ENCODE measurements at places on chromosomes 12 and 14.

DNA sequence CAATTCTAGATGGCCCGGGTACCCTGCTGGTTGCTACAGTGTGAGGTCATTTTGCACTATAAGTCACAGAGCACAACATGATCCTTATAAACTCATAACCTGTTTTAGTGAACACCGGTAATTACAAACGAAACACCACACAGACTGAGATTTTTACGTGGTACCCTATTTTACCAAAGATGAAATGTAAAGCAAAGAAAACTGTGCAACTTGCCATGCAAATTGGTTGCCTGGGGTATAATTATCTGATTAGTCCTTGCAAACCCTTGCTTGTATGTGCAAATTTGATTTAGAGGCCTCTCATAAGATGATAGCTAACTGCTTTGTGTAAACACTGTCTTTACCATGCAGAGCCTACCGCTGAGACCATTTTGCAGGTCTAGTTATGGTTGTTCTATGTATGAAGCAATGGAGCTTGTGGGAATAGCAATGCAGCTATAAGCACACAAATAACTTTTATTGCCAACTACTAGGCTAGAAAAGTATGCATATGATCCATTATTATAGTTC lies 372.1 kb upstream of the FAR2 start:
- DNase-seq, result no peak

DNA sequence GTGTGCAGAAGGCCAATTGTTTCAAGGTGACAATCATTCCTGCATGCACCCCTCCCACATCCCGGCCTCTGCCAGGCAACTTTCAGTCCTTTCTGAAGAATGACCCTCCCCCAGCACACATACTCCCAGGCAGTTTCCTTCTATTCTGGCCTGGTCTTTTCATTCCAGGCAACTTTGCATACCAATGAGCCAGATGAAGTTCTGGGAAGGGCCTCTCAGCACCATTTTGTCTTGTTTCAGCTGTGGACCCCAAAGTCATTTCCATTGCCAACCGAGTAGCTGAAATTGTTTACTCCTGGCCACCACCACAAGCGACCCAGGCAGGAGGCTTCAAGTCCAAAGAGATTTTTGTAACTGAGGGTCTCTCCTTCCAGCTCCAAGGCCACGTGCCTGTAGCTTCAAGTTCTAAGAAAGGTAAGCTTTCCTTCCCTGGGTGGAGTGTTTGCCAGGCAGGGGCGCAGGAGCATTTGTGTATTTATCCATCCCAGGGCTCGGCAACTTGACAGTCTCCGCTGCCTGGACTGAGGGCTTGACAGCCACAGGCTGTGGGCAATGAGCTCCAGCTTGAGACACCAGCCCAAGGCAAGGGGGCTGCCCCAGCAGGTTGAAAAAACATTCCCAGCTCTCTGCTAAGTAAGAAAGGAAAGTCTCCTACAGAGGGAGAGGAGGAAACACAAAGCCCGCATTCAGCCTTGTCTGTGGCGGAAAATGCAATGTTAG lies 16.4 kb downstream of the BCL2L14 start:
- no peak for DNase-seq

DNA sequence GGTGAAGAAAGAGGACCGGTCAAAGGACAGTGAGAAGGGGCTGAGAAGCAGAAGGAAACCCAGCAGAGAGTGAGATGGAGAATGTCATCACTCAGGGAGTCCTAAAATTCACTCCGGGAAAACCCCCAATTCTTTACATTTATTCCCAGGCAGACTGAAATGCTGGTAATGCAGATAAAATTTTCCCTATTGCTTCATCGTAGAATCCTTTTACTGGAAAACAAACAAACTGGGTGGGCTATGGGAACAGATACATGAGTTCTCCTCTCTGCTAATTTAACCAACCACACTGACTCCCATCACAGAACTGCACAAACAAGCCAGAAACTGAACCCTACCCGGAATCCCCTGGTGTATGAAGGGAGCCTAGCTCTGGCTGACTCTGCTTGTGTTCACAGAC lies 20.9 kb downstream of the HEBP1 start:
- no peak for DNase-seq

- no peak for DNase-seq
Measured at GRCh38 chr12:70252832-70253231, 9.6 kb downstream of the CNOT2 start.

DNA sequence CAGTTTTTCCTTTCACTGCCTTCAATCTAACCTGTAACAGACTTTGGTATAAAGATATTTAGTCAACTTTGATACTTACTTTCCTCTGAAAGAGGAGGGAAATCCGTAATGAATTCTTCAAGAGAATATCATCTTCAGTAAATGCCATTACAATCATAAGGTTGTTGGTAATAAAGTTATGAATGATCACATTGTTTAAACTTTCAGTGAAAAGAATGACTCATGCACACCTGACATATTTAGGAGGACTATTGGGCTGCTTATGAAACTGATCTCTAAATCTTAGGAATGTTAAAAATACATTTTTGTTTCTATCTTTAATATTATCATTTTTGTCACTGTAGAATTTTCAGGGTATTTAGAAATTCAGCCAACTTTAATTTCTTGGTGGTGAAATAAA lies 474.7 kb downstream of the SLC16A7 start:
- DNase-seq, result no peak

GRCh38 chr14:27881063-27881462 lies 885.5 kb upstream of the FOXG1 start:
- no peak for DNase-seq

- no peak for DNase-seq
Measured at GRCh38 chr12:57166971-57167371, 19.6 kb upstream of the LRP1-AS start.

DNA sequence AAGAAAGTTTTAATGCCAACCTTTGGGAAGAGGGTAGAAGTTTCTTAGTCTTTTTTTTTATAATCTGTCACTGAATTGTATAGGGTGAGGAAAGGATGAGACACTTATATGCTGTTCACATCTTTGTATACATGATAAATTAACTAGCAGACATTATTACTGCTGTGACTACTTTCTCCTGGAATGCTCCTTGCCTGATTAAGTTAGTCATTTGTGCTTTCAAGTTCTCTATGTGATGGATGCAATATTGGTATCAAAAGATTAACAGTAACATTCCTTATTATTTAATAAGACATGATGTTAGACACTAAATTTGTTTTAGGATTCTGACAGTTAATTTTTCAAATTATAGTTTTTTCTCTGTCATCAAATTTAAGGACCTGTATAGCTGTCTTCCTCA lies 223.4 kb upstream of the GARIN2 start:
- no peak for DNase-seq

GRCh38 chr12:92123780-92124688 lies 21.6 kb downstream of the BTG1 start:
- no peak for DNase-seq

DNA sequence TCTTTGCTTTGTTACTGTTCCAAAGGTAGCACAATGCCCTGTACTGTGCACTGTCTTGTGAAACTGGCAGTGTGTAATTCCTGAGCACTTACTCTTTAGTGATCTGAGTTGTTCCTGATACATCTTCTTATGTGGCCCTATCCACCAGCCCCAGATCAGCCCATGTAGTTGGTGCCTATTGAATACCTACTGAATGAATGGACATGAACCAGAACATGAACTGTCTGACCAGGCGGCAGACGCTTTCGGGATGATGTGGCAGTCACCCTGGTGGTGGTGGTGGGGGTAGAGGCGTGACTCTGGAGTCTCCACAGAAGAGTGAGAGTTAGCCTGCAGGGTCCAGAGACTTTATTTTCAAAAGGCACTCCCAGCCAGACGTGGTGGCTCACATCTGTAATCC lies 46.6 kb upstream of the PAPOLA start:
- DNase-seq, result no peak

- DNase-seq, result peak; percentile 66
Measured at GRCh38 chr12:68932961-68933893, at the start of gene CPM. CPM (minus strand) TSS chr12:68933171; CDS start chr12:68932837, 334 bp downstream.

GRCh38 chr14:24055971-24056799 lies 4.4 kb downstream of the CARMIL3 start:
- DNase-seq, result no peak

GRCh38 chr12:49219417-49220026 lies 30.6 kb upstream of the TUBA1A start:
- no peak for DNase-seq

GRCh38 chr12:76878099-76878898 lies 520 bp downstream of the CSRP2 start:
- no peak for DNase-seq

GRCh38 chr14:58637040-58637390 lies 747 bp upstream of the DACT1 start:
- no peak for DNase-seq

- DNase-seq, result no peak
Measured at GRCh38 chr12:115426732-115427131, 742.8 kb upstream of the TBX3 start.

- DNase-seq, result no peak
Measured at GRCh38 chr14:92241966-92242595, 80.9 kb upstream of the SLC24A4 start.

DNA sequence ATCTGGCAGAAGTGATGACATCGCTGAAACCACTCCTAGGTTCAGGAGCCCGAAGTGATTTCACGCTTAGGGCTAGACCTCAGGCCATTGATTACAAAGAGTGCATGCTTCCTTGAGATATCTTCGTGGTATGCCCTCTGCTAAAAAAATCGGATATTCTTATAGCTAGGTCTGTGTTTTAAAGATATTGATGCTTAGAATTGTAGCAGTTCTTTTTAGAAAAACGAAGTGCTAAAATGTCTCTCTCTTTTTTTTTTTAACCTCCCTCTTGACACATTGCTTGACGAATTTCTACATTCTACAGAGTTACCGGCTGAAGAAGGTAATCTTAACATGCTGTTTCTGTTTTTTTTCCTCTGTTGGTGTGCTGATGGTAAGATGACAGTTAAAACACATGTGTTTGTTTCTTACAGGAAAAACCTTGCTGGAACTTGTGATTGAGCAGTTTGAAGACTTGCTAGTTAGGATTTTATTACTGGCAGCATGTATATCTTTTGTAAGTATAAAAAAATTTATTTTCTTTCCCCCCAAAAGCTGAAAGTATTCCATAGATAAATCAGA lies 1.3 kb downstream of the ATP2A2 start:
- DNase-seq, result no peak

GRCh38 chr12:109580684-109581333 lies 7.2 kb downstream of the MVK start:
- no peak for DNase-seq

DNA sequence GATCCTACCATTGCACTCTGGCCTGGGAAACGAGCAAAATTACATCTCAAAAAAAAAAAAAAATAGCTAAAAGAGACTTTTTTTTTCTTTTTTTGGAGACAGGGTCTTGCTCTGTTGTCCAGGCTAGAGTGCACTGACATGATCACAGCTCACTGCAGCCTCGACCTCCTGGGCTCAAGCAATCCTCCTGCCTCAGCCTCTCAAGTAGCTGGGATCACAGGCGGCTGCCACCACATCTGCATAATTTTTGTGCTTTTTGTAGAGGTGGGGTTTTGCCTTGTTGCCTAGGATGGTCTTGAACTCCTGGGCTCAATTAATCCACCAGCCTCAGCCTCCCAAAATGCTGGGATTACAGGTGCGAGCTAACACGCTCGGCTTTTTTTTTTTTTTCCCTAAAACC lies 11.3 kb downstream of the RALGAPA1 start:
- DNase-seq, result no peak

DNA sequence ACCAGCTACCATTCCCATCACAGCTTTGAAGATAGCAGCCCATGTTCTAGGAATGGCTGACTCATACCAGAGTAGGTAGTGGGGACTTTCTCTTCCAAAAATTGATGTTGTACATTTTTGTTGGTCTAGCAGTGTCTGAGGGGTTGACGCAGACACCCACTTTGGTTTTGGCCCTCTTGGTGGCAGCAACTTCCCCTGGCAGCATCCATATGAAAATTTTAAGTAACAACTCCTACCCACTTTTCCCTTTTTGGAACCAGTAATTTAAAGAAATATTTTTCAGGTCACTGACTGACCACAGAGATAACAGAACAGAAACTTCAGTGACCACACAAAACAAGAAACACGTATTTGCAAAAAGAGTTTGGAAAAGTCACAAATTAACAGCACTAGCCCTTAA lies 162.0 kb upstream of the TMCC3 start:
- DNase-seq, result no peak

DNA sequence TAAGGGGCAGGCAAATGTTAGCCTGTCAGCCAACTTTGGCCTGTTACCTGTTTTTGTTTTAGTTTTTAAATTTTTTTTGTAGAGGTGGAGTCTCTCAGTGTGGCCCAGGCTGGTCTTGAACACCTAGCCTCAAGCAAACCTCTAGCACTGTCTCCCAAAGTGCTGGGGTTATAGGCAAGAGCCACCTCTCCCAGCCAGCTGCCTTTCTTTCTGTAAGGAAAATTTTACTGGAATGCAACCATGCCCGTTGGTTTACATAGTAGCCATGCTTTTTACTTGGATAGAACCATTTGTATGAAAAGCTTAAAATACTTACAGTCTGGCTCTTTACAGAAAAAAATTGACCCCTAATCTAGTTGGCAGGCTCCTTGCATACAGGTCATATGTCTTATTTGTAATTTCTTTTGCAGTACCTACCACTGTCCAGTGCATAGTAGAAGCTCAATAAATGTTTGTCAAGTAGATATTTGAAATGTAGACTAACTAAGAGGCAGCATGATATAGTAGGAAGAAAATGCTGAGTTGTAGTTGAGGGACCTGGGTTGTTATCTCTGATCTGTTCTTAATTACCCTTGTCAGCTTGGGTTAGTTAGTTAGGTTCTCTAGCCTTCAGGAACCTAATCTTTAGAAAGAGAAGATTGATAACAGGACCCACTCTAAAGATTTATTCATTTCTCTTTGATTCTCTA lies 4.7 kb downstream of the MDM2 start:
- DNase-seq, result no peak

DNA sequence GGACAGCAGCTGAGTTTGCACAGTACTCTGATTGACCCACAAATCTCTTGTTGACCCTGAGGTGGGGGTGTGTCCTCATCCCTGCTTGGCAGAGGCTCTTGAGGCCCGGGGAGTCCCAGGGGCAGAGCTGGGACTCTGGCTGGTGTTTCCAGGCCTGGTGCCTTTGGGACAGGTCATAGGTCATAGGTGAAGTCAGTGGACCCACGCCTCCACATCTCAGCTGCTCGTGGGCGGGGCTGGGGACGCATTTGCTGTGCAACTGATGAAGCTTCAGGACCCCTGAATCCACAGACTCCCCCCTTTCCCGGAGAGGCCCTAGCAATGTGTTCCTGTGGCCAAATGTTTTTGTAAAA lies 408 bp upstream of the CACNA2D4 start:
- DNase-seq, result no peak
